Erythroblast (primary cell): ENCODE measurements at places on chromosomes 4 and X.

- no peak for DNase-seq
Measured at GRCh38 chr4:125517831-125518230, 203.1 kb downstream of the FAT4 start.

DNA sequence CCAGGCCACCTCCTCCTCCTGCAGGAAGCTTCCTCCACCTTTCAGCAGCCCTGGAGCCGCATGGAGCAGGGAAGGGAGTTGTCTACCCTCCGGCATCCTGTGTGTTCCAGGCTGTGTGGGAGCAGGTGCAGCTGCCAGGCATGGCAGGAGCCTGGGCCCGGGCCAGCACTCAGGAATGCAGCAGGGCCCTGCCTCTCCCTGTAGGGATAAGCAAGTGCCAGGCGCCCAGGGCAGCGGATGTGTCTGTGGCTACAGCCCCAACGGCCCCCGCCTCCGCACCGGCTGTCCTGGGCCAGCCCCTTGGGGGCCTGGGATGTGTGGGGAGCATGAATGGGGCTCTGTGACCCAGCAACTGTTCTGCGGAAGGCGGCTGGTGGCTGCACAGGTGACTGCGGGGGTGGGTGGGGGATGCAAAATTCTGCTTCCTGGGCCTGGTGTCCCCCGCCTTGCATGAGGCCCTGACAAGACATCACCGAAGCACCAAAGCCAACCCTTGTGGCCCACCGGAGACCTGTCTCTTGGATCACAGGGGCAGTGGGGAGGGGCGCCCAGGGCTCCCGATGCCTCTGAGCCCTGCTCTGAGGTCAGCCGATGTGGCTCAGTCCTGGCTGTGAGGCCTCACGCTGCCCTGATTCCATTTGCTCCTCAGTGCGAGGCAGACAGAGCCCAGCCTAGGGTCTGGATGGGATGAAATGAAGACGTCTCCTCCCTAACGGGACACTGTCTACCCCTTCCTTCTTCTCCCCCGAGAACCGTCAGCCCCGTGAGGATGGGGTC lies 1.4 kb upstream of the DOK7 start:
- DNase-seq = no peak

- DNase-seq = no peak
Measured at GRCh38 chrX:45751156-45751555, 550.5 kb upstream of the DIPK2B start.

DNA sequence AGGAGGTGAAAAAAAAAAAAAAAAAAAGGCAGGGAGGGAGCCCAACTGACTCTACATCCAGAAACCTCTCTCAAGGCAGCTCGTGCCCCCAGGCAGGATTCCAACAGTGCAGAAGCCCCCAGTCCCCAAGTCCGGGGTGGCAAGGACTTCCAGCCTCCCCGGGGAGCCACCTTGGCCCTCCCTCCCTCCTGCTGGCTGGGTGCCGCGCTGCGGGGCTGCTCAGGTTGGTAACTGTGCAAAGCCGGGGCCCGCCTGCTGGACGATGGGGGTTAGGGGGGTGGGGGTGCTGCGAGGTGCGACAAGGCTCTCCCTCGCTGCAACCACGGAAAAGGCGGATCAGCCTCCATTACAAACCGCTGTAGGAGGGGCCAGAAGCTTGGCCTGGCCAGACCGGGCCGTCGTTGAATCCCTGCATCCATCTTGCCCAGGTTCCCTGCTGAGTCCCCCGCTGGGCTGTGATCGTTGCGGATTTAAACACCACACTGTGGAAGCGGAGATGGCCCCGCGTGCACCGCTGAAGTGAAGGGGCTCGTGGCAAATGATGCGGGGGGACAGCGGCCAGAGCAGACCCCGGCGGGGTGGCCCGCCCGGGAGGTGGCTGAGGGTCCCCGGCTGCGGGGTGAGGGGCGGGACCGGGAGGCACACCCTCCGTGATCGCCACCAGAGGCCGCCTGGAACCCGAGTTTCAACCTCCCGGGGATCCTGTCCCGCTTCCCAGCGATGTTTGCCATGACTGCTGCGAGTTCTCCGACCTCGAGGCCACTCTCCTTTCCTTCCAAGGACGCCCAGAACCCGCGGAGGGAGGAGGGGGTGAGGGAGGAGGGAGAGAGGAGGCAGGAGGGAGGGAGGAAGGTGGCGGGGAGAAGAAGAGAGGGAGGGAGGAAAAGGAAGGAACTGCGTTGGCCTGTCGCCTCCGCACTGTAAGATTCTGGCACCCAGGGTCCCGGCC lies 58.0 kb upstream of the DDX3X start:
- peak; percentile 56 for DNase-seq

DNA sequence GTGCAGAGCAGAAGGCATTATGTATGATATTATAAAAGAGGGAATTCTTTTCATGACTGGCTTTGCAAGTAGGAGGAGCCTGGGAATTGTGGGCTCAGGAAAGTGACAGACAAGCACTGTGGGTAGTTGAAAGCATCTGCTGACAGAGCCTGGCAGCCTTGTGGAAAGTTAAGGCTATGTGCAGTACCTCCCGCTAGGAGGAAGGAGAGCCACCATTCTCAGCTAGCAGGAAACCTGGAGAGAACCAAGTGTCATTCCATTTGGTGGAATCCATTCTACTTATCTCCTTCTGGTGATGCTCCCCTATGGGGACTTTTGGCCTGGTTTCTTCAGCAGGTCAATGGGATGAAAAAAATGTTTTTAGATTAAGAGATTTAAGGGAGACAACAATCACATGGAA lies 81.8 kb downstream of the ASB9 start:
- no peak for DNase-seq
